ENCODE measurements at places on chromosomes 3 and 15.

GRCh38 chr3:61772456-61772855 lies 211.1 kb downstream of the PTPRG start:
- DNase-seq, result no peak

GRCh38 chr3:196096382-196096953 lies 14.6 kb upstream of the TFRC start:
- DNase-seq, result no peak

- DNase-seq, result no peak
These were observed 52.6 kb downstream of the NMD3 start for GRCh38 chr3:161273589-161274218.

DNA sequence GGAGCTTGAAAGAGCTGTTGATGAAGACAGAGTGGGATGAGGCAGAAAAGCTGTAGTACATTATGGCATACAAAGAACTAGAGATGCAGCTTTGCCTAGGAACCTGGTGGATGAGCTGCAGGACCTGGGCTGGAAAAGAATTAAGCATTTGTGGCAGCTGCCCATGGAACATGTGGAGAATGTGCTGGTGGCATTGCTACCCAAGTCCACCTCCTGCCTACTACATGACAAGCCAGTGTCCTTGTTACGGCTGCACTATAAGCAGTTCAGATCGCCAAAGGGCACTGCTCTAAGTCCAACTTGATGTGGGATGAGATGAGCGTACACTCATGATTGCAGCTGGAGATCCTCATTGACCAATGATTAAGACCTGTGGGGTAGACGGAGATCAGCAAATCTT lies 81.1 kb upstream of the ADPGK start:
- no peak for DNase-seq

- no peak for DNase-seq
These were observed 135.1 kb upstream of the UBP1 start for GRCh38 chr3:33575311-33575710.

DNA sequence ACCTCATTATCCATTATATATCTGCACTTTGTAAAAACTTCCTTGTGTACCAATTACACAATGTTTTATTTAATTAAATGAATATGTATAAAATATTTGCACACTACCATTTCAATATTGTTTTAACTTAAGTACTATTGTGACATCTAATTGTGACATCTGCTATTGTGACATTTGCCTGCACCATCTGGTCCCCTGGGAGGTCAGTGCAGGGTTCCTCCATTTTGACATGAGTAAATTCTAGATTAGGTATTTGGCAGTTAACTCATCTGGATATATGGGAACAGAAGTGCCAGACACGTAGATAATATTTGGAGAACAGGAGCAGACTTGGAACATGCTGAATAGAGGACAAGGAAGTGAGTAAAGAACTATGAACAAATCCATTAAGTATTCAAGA lies 332.1 kb downstream of the VGLL3 start:
- no peak for DNase-seq

- DNase-seq, result no peak
These were observed 22.1 kb downstream of the PARL start for GRCh38 chr3:183862610-183863009.

DNA sequence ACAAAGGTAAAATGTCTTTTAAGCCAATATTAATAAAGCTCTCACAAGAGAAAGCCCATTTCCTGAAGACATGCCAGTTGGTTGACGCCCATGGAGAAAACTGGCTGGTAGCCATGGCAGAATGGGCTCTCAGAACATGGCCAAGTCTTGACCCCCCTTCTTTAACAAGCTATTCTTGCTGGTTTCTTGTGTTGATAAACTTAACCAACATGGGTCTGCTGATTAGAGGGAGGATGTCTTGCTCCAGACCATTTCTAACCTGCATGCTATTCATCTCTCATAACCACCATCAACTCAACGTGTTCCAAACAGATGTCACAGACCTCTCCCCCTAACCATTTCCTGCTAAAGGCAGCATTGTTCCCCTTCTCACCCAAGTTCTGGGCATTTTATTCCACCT lies 25.7 kb downstream of the NTRK3 start:
- DNase-seq, result no peak

DNA sequence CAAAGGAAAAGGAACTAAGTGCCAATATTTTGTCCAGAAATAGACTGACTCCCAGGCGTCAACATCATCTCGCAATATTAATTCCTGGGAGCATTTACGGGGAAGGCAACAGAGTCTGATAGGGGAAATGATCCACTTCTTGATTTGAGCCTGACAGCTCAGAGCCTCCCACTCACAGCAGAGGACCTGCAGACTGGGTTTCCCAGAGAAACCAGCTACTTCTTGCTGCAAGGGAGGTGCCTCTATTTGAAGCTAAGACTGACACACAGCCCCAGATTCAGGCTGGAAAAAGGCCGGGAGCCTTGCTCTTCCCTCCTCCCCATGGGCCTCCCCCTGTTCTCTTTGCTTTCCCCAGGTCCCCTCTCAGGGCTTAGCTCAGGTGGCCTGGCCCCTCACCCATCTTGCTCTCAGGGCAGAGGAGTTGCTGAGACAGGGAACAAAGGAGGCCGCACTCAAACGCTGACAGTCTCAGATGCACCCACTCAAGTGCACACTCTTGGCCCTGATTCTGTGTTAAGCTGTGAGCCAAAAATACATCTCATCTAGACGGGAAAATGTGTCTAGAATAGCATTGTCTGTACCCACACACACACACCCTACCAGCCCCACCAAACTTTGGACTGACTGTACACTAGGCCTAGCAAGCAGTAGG lies 49.8 kb upstream of the DCLK3 start:
- no peak for DNase-seq

DNA sequence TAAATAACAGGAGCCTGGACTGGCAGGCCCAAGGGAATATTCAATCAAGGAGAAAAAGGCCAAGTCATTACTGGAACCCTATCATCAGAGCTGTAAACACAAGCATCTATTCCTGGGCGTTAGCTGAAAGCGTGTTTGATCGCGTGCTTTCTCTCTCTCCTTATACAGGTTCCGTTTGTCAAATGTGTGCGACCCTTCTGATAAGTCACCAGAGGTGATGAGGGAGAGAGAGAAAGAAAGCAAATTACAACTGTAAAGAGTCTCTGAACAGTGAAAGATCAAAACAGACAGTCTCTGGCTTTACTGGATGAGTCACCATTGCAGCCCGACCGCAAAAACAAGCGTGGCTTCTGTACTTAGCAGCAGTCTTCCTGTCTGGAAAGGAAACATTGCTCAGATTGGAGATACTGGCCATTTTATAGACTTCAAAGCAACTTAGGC lies 39.5 kb upstream of the TPRG1 start:
- no peak for DNase-seq

- no peak for DNase-seq
These were observed 140.9 kb upstream of the IQSEC1 start for GRCh38 chr3:13213911-13214846.

DNA sequence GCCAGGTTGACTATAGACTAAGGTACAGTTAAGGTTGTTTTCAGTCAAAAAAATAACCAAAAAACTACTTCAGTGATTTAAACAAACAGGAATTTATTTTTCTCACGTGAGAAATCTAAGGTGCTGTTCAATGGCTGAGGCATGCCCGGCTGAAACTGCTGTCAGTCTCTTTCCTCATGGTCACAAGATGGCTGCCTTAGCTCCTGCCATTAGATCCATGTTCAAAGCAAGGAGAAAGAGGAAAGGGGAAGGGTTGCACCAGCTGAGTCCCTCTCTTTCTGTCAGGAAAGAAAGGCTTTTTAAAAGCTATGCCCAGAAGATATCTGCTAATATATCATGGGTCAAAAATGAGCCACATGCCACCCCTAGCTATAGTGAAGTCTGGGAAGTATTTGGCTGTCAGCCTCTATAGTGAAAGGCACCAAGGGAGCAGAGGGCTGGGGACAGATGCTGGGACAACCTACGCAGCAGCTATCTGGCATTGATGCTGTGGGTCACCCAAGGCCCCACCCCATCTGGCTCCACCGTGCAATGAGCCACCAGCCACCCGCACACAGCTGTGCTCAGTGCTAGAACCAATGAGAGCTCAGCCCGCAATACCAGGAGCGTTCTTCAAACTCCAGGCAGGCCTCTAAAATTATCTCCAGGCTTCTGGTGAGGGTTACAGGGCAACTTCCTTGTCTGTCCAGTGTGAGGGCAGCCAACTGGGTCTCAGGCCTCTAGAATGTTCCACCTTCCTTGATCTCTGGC lies 64.7 kb upstream of the GATA2 start:
- DNase-seq, result no peak

GRCh38 chr15:34847598-34847997 lies 52.2 kb upstream of the ACTC1 start:
- no peak for DNase-seq

GRCh38 chr15:90799639-90800170 lies 68.7 kb upstream of the FURIN start:
- DNase-seq, result no peak

DNA sequence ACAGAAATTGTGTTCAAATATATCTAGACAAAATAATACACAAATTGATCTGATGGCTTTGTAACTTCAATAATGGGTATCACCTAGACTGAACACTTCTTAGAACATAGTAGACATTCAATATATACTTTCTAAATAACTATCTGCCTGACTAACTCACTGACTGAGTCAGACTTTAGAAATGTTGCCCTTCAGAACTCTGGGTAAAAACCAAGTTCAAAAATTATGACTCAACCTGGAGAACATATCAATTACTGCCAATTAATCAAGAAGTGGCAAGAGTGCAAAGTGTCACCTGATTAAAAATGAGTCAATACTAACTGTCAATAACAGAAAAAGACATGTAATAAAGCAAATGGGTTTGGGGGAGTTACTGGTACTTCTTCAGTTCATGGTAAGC lies 144.6 kb upstream of the TMCO5A start:
- DNase-seq, result no peak

DNA sequence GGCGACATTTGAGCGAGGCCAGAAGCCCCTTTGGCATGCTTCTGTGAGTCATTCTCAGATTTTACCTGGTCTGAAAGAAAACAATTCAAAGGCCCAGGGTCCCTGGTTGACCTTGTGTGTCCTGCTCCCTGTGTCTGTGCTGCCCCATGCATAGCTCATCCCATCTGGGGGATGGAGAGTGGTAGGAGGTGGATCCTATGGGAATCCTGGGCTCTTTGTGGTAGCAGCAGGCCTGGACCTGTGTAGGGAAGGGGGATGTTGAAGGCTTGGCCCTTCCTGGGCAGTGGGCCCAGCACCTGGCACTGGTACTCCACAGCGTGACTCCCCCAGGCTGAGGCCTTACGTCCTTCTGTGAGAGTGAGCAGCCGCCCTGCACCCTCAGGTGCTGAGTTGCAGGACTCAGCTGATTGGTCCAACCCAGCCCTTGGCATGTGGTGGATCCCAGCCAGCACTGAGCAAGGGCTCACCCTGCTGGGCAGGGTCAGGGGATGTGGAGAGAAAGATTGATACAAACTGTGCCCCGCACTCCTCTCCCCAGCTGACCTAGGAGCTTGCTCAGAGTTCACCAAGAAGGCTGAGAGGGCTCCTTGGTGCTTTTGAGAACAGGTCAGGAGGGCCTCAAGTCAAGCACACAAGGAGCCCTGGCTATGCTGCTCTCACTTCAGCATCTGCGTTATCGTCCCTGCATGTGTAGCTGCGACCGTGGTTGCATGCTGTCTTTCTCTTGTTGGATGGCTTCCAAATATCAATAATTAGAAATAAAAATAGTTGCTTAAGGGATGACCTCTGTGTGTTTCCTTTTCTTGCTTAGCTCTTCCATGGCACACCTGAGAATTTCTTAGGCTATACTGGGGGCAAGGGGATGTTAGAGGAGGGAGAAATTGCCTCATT lies 21.4 kb upstream of the JMJD7 start:
- DNase-seq, result no peak

- no peak for DNase-seq
These were observed 8.1 kb downstream of the FAM131A start for GRCh38 chr3:184345317-184346144.

GRCh38 chr15:88656760-88657221 lies 18.0 kb downstream of the ISG20 start:
- DNase-seq, result peak; percentile 29

DNA sequence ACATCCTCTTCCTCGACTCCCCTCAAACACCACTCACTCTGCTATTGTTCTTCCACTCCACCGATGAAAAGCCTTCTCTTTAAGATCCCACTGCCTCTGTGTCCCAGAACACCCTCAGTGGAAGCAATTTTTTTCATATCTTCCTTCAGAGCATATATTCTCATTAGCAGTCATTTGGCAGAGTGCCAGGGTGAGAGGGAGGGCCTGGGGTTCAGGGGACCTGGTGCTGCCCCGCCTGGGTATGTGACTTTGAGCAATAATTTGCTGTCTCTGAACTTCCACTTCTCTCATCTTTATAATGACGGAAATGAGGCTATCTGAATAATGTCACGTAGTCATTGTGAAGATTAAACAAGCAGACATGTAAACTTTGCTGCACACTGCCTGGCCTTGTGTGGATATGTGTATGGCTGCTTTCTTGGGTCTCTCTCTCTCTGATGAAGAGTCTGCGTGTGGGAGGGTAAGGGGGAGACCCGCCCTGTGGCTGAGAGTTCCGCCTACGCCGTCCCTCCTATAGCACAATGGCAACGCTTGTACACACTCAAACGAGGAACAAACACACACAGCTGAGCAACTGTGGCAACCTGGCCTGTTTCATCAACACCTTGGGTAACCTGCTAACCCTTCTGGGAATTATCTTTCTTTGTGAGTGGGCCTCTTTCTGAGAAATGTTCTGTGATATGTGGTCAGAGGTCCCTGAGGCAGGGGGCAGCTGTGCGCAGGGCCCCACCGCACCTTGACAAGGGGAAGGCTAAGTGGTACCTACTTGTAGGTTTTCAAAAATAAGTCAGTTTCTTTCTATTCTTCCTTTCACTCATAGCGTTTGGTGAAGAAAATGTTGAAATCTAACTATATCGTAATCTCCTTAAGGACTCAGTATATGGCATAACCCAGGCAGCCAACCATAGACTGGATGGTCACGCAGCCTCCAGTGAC lies 369.8 kb downstream of the SV2B start:
- peak; percentile 40 for DNase-seq

DNA sequence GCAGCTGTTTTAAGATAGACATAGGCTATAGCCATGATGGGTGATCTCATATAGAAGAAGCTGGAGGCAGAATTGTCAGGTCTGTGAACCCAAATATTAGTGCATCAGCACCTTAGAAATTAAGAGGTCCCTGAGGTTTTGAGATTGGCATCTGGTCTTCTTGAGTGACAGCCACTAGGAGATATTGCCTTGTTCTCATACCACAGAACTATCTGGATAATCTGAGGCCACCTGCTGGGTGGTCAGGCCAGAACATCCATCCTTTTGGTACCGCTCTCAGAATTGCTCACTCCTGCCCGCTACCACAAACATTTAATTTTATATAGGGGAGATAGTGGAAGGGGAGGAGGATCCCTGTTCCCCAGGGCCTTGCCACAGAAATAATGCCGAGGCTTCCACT lies 210.6 kb upstream of the ZPLD1 start:
- no peak for DNase-seq

DNA sequence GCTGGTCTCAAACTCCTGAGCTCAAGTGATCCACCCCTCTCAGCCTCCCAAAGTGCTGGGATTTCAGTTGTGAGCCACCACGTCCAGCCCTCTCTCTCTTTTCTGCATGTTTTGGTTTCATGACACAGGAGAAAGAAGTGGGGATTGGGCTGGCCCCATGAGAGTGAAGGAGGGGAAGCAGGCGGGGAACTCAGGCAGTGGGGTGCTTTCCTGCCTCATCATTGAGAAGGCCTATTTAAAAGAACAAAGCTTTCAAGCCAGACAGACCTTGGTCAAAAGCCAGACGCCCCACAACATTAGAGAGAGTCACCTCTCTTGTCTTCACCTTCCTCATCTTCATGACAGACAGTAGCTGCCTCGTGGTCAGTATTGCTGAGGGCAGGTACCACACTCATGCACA lies 15.9 kb downstream of the PSTPIP1 start:
- DNase-seq, result no peak

- no peak for DNase-seq
These were observed 10.6 kb upstream of the TM4SF1 start for GRCh38 chr3:149388001-149388440.
